Cardiac atrium fibroblast (primary cell): ENCODE measurements at places on chromosomes 3 and 15. TPM values are rescaled to one million over a fixed set of nuclear protein-coding genes. Genes with fewer than 3 reads are reported as not detected.

The C3orf70 gene
- total RNA-seq = 2.4 and 3.1 TPM in 2 replicates

The TGM5 gene
- total RNA-seq = not detected in 2 replicates

The AQP9 gene
- total RNA-seq = not detected in 2 replicates

The MORC1 gene
- not detected in 2 replicates for total RNA-seq

The ATP2B2 gene
- total RNA-seq = not detected in 2 replicates

The MKRN3 gene
- total RNA-seq = 0.16 TPM in 1 of 2 replicates, not detected in the other

The GADL1 gene
- not detected in 2 replicates for total RNA-seq

The CTXN2 gene
- not detected in 2 replicates for total RNA-seq

The SCG3 gene
- not detected in 2 replicates for total RNA-seq

The ILDR1 gene
- not detected in 2 replicates for total RNA-seq

The IQCF5 gene
- not detected in 2 replicates for total RNA-seq

The NEDD4 gene
- total RNA-seq = 25.4 and 25.5 TPM in 2 replicates

The CKMT1B gene
- total RNA-seq = not detected in 2 replicates

The CPNE9 gene
- not detected in 2 replicates for total RNA-seq

The CX3CR1 gene
- not detected in 2 replicates for total RNA-seq

The NDN gene
- 83.2 and 109 TPM in 2 replicates for total RNA-seq

The LRRC28 gene
- total RNA-seq = 17.1 and 19.9 TPM in 2 replicates

The ACOX2 gene
- total RNA-seq = 9.9 and 12.0 TPM in 2 replicates

The UROC1 gene
- total RNA-seq = not detected in 2 replicates

The GUCA1C gene
- total RNA-seq = not detected in 2 replicates

The ANKRD28 gene
- total RNA-seq = 23.8 and 32.9 TPM in 2 replicates

The KLHL40 gene
- not detected in 2 replicates for total RNA-seq

The COL6A5 gene
- total RNA-seq = not detected in 2 replicates

The TBC1D2B gene
- 29.0 and 35.0 TPM in 2 replicates for total RNA-seq

The SI gene
- total RNA-seq = not detected in 2 replicates

The HYAL1 gene
- 5.0 and 6.1 TPM in 2 replicates for total RNA-seq

The CLK3 gene
- total RNA-seq = 77.8 and 78.5 TPM in 2 replicates

The SERINC4 gene
- not detected in 2 replicates for total RNA-seq

The POLQ gene
- 0.36 and 0.97 TPM in 2 replicates for total RNA-seq

The TTLL13 gene
- total RNA-seq = not detected in 2 replicates

The DNAH1 gene
- 2.3 and 2.9 TPM in 2 replicates for total RNA-seq

The DUSP7 gene
- total RNA-seq = 12.2 and 17.1 TPM in 2 replicates

The SLC12A8 gene
- 3.4 and 4.0 TPM in 2 replicates for total RNA-seq

The CALML4 gene
- 0.18 and 0.32 TPM in 2 replicates for total RNA-seq
